ENCODE measurements at places on chromosomes 11 and 22.
A peak's percentile ranks its signal among the peaks of the same experiment; 100 is the strongest.

GRCh38 chr11:44861849-44862557 lies 88.7 kb downstream of the TP53I11 start:
- DNase-seq = peak; percentile 35

GRCh38 chr11:119339589-119340334 lies 921 bp downstream of the C1QTNF5 start:
- no peak for DNase-seq

DNA sequence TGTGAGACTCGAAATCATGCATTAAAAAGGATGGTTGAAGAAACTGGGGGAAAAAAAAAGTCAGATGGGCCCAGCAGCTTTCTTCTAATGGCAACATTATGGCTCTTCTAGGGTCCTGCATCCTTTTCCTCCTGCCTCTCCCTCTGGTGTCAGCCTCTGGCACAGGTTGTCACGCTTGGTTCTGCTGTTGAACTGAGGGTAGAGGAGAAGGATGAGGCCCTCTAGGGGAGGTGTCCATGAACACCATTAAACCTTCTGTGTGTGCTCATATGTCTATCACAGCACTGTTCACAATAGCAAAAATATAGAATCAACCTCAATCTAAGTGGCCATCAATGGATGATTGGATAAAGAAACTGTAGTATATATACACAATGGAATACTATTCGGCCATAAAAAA lies 36.0 kb downstream of the BUD13 start:
- no peak for DNase-seq

- no peak for DNase-seq
Measured at GRCh38 chr11:62457478-62457877, 38.6 kb downstream of the SCGB1A1 start.

GRCh38 chr22:48049116-48049515 lies 1286.7 kb downstream of the TBC1D22A start:
- no peak for DNase-seq

DNA sequence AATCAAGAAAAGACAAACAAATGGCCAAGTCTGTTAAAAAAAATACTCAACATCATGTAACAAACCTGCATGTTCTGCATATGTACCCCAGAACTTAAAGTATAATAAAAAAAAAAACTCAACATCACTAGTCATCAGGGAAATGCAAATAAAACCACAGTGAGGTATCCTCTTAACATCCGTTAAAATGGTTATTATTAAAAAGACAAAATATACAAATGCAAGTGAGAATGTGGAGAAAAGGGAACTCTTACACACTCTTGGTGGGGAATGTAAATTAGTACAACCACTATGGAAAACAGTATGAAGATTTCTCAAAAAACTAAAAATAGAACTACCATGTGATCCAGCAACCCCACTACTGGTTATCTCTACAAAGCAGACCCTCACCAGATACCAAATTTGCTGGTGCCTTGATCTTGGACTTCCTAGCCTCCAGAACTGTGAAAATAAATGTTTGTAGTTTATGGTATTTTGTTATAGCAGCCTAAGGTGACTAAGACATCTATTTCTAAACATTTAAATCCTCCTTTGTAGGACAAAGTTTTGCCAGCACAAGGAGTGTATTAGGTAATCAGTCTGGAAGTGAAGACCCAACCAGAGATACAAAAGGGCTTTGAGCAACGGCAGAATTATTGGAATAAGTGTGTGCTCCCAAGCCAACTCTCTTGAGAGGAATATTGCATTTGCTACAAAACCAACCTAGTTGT lies 32.4 kb upstream of the SCUBE2 start:
- DNase-seq = no peak

DNA sequence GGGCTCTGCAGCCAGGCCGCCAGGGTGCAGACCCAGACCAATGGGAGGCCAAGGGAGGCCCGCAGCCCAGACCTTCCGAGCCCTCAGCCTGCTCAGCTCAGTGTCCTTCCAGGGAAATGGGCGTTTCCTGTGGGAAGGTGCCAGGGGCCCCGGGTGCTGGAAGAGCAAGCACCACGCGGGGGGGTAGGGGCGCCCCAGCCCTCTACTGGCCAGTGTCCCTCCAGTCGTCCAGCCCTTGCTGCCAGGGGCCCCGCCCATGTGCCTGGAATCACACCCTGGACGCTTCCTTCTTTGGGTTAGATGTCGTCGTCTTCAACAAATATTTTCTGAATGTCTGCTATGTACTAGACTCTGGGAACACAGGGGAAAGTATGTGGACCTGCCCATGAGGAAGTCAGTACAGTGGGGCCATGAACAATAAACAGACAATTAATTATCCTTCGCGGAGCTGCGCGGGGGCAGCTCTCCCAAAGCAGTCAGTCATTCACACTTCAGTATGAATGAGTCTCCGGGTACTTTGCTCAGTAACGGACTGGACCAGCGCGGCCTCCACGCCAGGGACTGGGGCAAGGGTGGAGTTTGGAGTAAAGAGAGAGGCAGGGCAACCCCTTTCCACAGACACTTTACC lies 60.2 kb downstream of the CDKN1C start:
- no peak for DNase-seq

DNA sequence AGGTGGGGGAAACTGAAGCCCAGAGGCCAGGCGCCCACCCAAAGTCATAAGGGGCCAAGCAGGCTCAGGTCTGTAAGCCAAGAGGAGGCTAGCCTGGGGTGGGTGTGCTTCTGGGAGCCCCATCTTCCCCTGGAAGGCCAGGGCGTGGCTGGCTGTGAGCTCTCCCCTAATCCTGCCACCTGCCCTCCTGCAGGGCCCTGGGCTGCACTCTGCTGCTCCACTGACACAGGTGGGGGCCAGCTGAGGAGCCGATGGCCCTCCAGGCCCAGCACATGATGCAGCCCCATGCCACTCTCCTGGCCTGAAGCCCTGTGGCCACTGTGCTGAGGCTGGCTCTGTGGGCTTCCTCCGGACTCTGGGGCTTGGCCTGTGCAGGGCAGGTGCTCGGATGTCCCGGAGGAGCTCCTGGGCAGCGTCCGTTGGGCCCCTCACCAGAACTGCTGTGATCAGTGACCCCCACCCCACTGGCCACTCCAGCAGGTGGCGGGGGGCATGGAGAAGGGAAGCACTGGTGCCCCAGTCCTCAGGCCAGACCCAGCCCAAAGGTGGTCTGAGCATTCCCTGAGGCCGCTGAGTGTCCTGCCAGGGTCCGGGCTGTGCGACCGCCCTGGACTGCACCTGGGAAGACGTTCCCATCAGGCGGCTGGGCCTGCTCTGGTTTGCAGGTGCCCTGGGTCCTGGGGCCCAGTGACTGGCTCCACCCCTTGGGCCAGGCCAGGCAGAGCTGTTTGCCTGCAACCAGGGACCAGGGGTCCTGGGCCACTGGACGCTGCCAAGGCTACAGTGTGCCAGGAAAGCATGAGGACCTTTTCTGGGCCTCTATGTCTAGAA lies 8.5 kb downstream of the PIM3 start:
- peak; percentile 20 for DNase-seq

GRCh38 chr22:19807914-19808872 lies 46.5 kb downstream of the GNB1L start:
- DNase-seq = no peak

- no peak for DNase-seq
Measured at GRCh38 chr11:84173078-84173477, 886.9 kb upstream of the CCDC90B start.

DNA sequence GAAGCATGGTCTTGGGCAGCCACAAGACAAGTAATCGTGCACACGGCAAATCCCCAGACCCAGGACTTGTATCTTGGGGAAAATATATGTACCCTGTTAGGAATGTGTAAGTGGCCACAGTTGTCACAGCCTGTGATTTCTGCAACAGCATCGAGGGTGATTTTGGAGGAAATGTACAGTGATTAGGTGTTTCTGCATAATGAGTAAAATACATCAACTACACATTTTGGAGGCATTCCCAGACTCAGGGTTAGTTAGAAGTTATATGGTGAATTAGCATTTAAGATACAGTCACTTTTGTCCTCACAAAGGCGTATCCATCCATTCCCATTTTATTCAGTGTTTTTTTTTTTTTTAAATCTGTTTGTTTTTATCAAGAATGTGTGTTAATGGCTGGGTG lies 28.4 kb downstream of the SUSD2 start:
- DNase-seq = no peak

DNA sequence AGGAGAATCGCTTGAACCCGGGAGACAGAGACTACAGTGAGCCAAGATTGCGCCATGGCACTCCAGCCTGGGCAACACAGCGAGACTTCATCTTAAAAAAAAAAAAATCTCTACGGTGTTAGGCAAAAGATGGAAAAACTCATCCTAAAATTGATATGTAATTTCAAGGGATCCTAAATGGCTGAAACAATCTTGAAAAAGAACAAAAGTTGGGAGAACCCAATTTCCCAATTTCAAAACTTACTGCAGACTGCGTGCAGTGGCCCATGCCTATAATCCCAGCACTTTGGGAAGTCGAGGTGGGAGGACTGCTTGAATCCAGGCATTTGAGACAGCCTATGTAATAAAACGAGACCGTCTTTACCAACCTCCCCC lies 31.7 kb upstream of the TOP3B start:
- DNase-seq = no peak

DNA sequence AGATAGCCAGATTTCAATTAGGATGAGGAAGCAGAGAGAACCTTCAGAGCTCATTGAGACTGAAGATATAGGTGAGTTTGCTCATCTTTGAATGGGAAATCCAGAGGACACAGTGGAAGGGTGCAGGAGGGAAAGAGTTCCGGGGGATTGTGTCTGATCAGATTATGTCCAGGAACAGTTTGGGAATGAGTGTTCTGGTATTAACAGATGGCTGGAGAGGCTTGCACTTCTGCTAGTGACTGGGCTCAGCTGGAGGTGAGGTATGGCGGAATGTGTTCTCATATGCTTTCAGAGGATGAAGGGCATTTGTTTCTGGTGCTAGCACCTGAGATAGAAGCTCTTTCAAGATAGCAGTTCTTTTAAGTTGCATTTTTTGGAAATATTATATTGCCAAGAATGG lies 27.6 kb downstream of the ALKBH3 start:
- no peak for DNase-seq

DNA sequence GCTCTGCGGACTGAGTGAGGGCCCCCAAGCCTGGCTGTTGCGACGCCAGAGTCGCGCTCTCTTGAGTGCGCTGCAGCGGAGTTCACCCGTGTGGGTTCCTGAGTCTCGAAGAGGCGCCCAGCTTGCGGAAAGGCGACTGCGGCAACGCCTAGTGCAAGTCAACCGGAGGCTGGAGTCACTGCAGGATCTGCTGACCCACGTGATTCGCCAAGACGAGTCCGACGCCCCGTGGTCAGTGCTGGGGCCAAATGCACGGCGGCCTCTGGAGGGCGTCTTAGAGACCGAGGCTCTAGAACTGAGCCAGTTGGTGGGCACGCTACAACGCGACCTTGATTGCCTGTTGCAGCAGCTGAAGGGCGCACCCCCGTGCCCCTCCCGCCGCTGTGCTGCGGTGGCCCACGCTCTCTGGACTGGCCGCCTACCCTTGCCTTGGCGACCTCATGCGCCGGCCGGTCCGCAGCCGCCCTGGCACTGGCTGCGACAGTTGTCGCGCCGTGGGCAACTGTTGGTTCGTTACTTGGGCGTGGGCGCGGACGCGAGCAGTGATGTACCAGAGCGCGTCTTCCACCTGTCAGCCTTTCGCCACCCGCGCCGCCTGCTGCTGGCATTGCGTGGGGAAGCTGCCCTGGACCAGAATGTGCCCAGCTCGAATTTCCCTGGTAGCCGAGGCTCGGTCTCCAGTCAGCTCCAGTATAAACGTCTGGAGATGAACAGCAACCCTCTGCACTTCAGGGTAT lies 32.6 kb downstream of the RRP8 start:
- no peak for DNase-seq

GRCh38 chr11:90318651-90319050 lies 95.8 kb upstream of the CHORDC1 start:
- no peak for DNase-seq

- DNase-seq = no peak
Measured at GRCh38 chr11:62713343-62713742, 5.9 kb downstream of the GNG3 start.

DNA sequence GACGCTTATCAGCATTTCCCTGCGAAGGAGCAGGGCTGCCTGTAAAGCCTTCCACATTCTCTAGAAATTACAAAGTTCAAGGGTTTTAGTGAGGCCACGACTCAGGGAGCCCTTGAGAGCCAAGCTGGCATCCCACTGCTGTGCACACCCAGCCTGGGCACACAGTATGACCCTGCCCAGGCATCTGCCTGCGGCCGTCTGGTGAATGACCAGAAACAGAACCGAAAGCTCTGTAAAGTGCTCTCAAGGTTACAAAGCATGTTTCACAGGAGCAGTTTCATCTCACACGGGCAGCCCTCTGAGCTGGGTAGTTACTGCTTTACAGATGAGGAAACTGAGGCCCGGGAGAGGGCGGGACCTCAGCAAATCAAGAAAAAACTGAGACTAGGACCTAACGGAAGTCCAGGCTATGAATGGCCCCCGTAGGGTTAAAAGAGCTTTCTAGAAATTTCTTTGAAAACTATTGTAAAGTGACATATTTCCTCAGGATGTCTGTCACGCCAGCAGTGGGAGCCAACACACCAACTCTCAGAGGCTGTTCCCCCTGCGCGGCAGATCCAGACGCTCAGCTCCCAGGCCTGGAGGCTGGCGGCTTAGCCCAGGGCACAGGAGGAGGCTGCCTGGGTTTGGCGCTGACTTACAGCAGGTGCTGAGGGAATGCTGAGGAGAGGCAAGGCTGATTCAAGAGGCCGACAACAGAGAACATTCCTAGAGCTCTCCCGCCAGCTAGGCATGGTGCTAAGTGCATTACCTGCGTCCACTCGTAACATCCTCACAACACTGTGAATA lies 7.7 kb upstream of the TCF20 start:
- no peak for DNase-seq

- DNase-seq = no peak
Measured at GRCh38 chr11:96205460-96205809, 137.6 kb downstream of the MAML2 start.
